Activated CD8-positive, alpha-beta T cell treated with anti-CD3 and anti-CD28 coated beads for 36 hours (primary cell): ENCODE measurements at places on chromosomes 7 and 10. TPM values are rescaled to one million over a fixed set of nuclear protein-coding genes. Genes with fewer than 3 reads are reported as not detected.

DNA sequence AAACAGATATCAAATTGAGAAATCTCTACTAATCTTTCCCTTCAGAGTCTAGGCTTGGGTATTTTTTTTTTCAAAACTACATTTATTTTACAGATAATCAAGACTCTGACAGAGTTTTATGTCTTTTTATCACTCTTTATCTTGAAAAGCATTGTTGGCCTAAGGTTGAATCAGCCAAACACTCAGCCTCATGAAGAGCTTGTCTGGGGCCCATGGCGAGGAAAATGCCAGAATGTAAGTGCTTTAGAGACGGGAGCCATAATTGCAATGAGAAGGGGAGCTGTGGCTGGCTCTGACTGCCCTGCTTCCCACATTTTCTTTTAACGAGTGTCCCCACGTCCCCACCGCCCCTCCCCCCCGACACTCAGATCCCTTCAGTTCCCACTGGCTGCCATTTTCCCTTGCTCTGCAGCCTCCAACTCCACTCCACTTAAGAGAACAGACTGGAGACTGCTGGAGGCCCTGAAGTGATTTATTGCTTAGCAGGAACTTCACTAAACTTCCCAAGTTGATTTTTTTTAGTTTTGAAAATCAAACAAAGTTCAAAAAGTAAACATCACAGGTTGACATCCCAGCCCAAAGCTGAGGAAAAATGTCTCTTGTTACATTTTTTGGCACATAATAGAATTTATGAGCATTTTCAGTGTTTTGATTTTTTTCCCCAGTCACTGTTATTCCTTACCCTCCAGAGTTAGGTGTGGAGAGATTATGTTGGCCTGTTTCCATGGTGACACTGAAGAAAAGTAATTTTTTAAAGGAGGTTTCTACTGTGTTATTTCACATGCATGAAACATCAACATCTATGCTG lies 637.5 kb upstream of the GALNT17 start:
- DNase-seq, result no peak
- no peaks in the 10 kb centered on the region for H3K4me1 ChIP-seq
- H3K36me3 ChIP-seq, result no peaks in the 10 kb centered on the region
- no peak overlapping the region for H3K27ac ChIP-seq
- H3K27me3 ChIP-seq, result no peaks in the 10 kb centered on the region
- no peak overlapping the region for H3K4me3 ChIP-seq

DNA sequence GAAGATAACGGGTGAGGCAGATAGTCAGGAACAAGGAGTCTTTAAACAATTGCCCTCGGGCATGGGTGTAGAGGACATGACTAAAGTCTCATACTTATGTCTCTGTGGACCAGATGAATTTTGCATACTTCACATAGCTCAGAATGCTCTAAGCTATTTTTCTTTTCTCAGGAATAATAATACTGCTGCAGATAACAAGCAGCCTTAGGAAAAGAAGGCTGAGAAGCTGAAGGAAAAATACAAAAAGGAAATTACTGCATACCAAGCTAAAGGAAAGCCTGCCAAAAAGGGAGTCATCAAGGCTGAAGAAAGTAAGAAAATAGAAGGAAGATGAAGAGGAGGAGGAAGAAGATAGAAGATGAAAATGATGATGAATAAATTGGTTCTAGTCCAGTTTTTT lies 13.4 kb upstream of the ERCC6 start:
- peaks cover 13% of the 10 kb centered on the region for H3K27me3 ChIP-seq
- no peak overlapping the region for H3K27ac ChIP-seq
- H3K4me1 ChIP-seq, result no peaks in the 10 kb centered on the region
- no peak for DNase-seq

- DNase-seq, result no peak
- no peaks in the 10 kb centered on the region for H3K36me3 ChIP-seq
- H3K4me3 ChIP-seq, result no peak overlapping the region
- H3K27me3 ChIP-seq, result no peaks in the 10 kb centered on the region
Measured at GRCh38 chr10:1400101-1401070, 336.9 kb downstream of the ADARB2 start.

- no peak overlapping the region for H3K4me3 ChIP-seq
- H3K27me3 ChIP-seq, result no peaks in the 10 kb centered on the region
- H3K4me1 ChIP-seq, result no peaks in the 10 kb centered on the region
- no peak for DNase-seq
Measured at GRCh38 chr7:122802301-122802751, 83.9 kb downstream of the CADPS2 start.

DNA sequence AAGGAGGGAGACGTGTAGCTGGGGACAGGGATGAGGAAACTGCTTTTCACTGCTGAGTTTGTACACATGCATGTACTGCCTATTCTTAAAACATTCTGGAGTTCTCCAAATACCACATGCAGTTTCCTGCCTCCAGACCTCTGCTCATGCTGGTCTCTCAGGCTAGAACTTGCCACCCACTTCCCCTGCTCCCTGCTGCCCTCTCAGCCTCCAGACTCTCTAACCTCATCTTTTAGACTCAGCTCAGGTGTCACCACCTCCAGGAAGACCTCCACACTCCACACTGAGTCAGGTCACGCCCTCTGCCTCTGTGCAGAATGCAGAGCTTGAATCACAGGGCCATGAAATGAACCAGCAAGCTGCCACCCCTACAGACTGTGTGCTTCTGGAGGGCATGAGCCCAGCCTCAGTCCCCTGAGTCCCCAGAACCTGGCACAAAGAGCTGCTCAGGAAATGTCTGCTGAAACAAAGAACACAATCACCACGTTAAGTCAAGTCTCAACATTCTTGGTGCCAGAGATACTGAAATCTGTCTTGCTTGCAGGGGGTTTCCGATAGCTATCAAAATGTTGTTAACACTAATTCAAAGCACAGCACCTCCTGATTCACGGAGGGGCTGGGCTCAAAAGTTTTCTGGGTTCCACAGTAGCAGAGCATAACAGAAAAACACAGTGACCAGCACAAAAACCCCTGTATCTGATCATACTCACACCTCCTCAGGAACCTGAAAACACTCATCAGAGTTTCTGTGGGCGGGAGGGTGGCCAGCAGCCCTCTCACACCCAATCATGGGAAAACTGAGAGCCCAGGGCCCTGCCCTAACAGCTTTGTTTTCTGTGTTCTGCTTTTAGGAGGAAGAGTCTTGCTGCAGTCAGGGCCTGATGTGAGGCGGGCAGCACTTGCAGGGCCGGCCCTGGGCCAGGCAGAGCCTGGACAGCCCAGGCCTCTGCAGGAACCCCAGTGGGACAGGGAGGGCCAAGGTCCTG lies 21.1 kb downstream of the FAM53B start:
- H3K27me3 ChIP-seq, result no peaks in the 10 kb centered on the region
- H3K4me1 ChIP-seq, result peaks cover 82% of the 10 kb centered on the region
- H3K4me3 ChIP-seq, result peak overlapping the region; percentile 30
- peak; percentile 84 for DNase-seq
- H3K27ac ChIP-seq, result peak overlapping the region; percentile 91

SLC18A3 gene
- total RNA-seq, result not detected

DNA sequence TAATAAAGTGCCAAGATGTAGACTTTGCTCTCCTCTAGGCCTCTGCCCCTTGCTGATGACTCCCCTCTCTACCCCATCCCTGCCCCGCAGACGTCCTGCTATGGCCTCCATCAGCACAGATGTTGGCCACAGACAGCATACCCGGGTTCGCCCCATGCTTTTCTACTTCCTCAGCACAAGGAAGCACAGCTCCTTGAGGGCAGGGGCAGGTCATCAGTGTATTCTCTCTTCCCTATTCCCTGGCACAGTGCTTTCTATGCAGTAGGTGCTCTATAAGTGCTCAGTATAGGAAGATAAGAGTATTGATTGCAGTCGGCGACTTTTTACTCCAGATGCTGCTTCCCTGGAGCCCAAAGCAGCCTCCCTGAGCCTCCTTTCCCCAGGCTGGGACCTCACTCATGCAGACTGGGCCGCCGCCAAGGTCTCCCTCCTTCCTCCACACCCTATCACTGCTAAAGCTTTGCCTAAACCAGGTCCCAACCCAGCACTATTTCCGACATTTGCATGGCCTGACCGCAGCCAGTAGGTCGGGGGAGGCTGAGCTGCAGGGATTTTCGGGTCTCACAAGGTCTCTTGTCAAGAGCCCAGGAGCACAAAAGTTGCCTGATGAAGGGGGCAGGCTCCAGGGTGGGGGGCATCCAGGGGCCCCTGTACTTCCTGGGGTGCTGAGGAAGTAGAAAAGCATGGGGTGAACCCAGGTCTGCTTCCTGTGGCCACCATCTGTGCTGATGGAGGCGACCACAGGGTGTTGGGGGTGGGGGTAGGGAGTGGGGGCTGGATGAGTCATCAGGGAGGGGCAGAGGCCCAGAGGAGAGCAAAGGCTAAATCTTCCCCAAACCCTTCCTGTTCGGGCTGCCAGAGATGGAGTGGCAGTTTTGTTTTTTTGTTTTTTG lies 8.0 kb downstream of the CALHM3 start:
- peak; percentile 90 for DNase-seq
- H3K27ac ChIP-seq, result peak overlapping the region; percentile 88

DNA sequence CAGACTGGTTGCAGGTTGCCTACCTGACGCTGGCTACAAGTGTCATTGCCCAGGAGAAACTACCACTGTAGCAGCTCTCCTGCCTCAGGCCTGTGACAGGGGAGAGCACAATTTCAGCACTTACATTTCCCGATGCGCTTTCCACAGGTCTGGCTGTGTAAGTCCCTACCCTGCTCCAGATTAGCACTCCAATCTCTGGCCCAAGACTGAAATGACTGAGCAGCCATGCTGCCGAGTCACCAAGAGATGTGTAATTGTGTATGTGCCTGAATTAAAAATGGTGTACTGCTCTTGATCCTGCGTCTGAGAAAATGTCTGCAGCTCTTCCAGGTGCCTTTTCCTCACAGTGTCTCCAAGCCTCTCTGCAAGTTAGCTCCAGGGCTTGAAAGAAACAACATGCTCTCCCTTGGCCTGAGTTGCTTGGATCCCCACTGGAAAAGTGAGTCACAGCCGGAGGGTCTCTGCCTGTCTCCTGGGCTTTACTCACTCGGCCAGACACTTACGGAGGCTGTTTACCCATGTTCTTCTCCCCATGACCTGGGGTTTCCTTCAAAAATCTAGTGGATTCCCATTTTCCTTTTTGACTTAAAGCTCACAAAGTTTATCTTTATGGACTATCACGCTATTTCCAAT lies 1001.7 kb upstream of the KCND2 start:
- no peaks in the 10 kb centered on the region for H3K4me1 ChIP-seq
- no peaks in the 10 kb centered on the region for H3K36me3 ChIP-seq
- no peak overlapping the region for H3K4me3 ChIP-seq
- no peak overlapping the region for H3K27ac ChIP-seq
- H3K27me3 ChIP-seq, result no peaks in the 10 kb centered on the region
- DNase-seq, result no peak

DNA sequence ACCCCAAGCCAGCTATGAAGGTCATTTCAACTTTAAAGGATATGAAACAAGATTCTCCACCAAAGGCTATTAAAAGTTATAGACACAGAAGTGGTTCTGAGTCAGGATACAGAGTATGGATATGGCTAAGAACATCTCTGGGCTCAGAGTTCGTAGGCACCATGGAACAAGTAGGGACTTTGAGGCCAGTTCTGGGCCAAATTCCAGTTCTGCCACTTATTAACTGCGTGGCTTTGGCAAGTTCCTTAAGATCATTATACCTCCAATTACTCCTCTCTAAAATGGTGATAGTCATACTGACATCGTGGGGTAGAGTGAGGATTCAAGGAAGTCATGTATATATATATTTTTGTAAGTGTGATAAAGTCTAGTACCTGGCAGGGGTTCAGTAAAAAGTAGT lies 105.8 kb upstream of the NFE2L3 start:
- H3K27ac ChIP-seq, result no peak overlapping the region
- peaks cover 24% of the 10 kb centered on the region for H3K27me3 ChIP-seq
- no peaks in the 10 kb centered on the region for H3K36me3 ChIP-seq

HPSE2 gene
- total RNA-seq, result not detected

LRRC61 gene
- 21.8 TPM for total RNA-seq

GRCh38 chr10:112793202-112793921 lies 156.7 kb upstream of the TCF7L2 start:
- H3K27me3 ChIP-seq, result no peaks in the 10 kb centered on the region
- no peak overlapping the region for H3K27ac ChIP-seq
- H3K36me3 ChIP-seq, result peaks cover 9% of the 10 kb centered on the region
- no peak overlapping the region for H3K4me3 ChIP-seq
- H3K4me1 ChIP-seq, result no peaks in the 10 kb centered on the region
- no peak for DNase-seq

DNA sequence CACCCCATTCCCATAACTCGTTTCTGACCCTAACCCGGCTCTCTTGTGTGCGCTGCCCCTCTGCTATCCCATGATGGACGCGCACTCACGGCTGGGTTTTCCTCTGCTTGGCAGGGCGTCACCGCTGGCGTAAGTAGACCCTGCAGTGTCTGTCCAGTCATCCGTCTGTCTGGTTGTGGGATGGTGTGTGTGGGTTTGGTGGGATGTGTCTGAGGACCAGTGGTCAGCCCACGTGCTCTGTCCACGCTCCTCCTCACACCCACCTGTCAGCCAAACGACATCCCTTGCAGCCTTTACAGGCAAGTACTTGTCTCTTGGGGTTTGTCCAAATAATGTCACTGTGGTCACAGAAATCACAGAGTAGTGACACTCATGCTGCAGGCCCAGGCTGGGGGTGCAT lies 20.8 kb downstream of the LDB3 start:
- no peak overlapping the region for H3K27ac ChIP-seq
- H3K36me3 ChIP-seq, result no peaks in the 10 kb centered on the region
- no peaks in the 10 kb centered on the region for H3K27me3 ChIP-seq
- DNase-seq, result no peak
- H3K4me1 ChIP-seq, result peaks cover 4% of the 10 kb centered on the region
- H3K4me3 ChIP-seq, result no peak overlapping the region

- no peak overlapping the region for H3K27ac ChIP-seq
- DNase-seq, result peak; percentile 21
- H3K4me3 ChIP-seq, result no peak overlapping the region
- no peaks in the 10 kb centered on the region for H3K36me3 ChIP-seq
Measured at GRCh38 chr7:157825325-157825724, 488.5 kb downstream of the DNAJB6 start.

- H3K36me3 ChIP-seq, result no peaks in the 10 kb centered on the region
- H3K4me1 ChIP-seq, result no peaks in the 10 kb centered on the region
- H3K4me3 ChIP-seq, result no peak overlapping the region
Measured at GRCh38 chr7:72078301-72078700, 333.8 kb downstream of the CALN1 start.

DNA sequence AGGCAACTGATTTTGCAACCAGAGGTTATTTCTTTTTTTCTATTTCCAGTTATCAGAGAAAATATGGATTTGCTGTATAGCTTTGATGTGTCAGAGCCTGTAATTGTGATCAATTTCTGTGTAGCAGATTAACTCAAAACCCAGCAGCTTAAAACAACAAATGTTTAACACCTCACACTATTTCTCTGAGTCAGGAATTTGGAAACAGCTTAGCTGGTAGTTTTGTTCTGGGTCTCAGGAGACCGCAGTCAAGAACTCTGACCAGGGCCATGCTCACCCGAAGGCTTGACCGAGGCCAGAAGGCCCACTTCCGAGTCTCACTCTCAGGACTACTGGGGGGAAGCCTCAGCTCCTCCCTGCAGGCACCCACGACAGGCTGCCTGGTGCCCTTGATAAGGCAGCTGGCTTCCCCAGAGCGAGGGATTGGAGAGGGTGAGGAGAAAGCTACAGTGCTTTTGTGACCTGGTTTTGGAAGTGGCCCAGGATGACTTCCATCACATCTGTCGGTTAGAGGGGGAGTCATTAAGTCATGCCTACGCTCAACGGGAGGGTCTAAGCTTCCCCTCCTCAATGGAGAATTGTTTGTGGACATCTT lies 105.7 kb upstream of the SHH start:
- H3K27me3 ChIP-seq, result no peaks in the 10 kb centered on the region
- no peak overlapping the region for H3K27ac ChIP-seq
- no peaks in the 10 kb centered on the region for H3K4me1 ChIP-seq
- DNase-seq, result no peak
